ENCODE measurements at places on chromosomes 13 and 19.

GRCh38 chr19:54040003-54040402 lies 23.7 kb downstream of the VSTM1 start:
- no peak for DNase-seq

DNA sequence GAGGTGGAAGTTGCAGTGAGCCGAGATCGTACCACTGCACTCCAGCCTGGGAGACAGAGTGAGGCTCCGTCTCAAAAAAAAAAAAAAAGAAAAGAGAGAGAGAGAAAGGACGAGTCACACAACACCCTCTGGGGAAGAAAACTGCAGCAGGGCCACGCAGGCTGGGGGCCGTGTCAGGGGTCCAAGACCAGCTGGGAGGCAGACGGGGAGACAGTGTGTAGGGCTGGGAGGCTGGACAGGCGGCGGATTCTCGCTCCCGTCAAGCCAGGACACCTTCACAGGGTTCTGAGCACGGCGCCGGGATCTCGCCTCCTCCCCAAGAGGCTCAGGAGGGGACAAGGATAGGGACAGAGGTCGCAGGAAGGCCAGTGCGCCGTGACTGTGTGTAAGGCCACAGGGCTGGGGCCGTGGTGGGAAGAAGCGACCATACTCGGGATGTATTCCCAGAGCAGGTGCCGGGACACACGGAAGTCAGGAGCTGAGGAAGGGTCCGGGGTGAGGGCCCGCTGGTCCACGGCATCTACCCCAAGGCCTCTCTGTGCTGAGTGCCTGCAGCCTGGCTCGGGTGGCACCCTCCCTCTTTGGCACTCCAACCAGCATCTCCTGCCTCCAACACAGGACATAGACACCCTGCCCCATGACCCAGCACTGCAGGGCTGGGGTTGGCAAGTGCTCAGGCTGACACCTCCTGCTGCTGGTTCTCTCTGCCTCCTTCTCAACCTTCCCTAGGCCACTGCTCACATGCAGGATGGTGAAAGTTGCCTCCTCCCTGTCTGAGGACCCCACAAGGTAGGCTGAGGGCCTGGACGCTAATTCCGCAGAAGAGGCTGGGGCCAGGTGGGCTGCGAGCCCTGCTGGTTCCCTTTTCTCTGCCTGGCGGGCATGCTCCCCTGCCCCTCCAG lies 21.2 kb downstream of the ZNF787 start:
- no peak for DNase-seq

DNA sequence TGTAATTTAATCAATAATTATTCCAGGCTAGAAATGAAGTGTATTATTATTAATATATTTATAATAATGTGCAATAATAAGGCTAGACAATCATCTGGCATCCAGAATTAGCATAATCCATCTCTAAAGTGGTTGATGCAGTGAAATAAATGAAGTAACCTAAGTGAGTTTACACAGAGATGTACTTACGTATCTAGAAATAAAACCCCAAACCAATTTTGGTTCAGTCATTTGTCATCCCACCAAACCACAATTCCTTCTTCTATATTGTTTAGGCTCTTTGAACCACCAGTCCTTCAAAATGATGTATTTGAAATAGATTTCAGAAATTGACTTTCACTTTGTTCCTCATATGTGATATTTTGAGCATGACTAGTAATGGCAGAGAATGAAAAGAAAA lies 247.6 kb upstream of the MIR17HG start:
- DNase-seq: no peak

DNA sequence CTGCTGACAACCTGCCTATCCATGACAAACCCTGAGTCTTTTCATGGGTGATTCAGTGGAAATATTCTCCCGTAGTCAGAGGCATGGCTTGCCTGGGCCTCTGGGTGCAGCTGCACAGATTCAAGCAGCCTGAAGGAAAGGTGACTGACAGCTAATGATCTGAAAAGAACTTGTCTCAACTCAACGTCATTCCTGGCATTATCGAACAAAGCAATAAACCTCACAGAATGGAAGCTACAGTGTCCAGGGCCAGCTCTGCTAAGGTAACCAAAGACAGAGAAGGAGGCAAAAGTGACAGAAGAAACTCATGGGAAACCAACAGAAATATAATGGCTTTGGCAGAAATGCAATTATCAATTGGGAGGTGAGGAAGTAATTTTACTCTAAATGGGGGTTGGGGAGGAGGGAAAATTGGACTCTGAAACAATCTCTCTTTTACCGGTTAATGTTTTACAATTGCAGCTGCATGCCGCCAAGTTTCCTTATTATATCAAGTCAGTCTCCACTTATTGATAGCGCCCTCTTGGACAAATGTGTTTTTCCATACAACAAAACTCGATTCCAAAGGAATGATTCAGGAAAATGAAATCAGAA lies 12.9 kb downstream of the STARD13 start:
- DNase-seq: no peak
